ENCODE measurements at places on chromosomes 4 and X. TPM values are rescaled to one million over a fixed set of nuclear protein-coding genes. Genes with fewer than 3 reads are reported as not detected.

The RPS6KA3 gene
- polyA plus RNA-seq = 35.4 TPM

The F8A2 gene
- polyA plus RNA-seq = not detected

The ASB9 gene
- polyA plus RNA-seq = 0.12 TPM

The DMP1 gene
- not detected for polyA plus RNA-seq

Measured in psoas muscle (tissue), 8 donors.